ENCODE measurements at places on chromosomes 11 and 22. TPM values are rescaled to one million over a fixed set of nuclear protein-coding genes. Genes with fewer than 3 reads are reported as not detected.

Gene MPPED2
- total RNA-seq = not detected

- ATAC-seq = no peak
Measured at GRCh38 chr11:73331138-73331916, 23.3 kb downstream of the ARHGEF17 start.

- no peak for ATAC-seq
Measured at GRCh38 chr11:132638423-132638822, 893.9 kb downstream of the OPCML start.

GRCh38 chr22:26589845-26590736 lies at the start of gene TPST2:
TSS of gene TPST2 (minus strand) at chr22:26590132. CDS start at chr22:26541630, 48,502 bp downstream.
- peak; percentile 92 for ATAC-seq

GRCh38 chr11:80473562-80473961 lies 1032.7 kb upstream of the TENM4 start:
- ATAC-seq = no peak

- peak; percentile 63 for ATAC-seq
Measured at GRCh38 chr11:4539603-4540219, 5.3 kb upstream of the OR52M1 start.

GRCh38 chr11:118004543-118005223 lies 18.5 kb downstream of the IL10RA start:
- no peak for ATAC-seq

- ATAC-seq = no peak
Measured at GRCh38 chr11:75481922-75482606, 43.7 kb downstream of the GDPD5 start.

DNA sequence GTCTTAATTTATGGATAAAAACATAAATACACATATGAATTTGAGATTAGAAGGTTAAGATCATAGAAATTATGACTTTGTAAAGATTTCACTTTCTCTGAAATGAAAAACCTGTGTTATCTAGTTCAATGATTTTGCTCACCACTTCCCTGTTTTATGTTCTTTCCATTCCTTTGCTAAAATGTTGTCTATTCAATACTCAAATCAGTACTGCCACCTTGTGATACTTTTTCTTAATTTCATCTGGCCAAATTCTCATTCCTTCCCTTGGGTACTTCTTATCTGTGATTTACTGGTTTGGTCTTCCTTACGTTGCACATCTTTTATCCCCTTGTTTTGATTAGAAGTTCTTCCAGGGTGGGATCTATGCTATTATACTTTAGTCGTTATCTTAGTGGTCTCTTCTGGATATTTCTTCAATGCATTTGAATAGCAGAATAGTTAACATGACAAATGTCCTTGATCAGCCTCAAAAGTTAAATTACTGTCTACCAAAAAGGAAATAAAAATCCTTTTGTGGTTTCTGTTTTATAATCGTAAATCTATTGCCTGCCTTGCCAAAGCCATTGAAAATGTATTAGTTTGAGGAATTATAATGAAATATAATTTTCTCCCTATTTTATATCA lies 197.0 kb downstream of the PGR start:
- ATAC-seq = no peak

DNA sequence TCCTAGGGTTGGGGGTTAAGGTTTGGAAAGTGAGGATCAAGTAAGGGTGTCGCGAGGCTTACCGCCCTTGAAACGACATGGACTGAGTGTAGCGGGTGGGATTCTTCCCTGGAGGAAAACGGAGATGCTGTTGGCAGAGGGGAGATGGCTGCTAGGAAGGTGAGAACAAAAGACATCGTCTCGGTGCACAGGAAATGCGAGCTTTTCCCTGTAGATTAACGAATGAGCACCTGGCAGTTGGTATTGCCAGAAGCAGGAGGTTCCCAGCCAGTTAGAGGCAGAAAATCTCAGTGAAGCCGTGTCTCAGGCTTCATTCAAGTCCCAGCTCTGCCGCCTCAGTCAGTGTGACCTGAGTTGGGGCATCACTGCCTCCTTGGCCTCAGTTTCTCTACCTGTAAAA lies 1.4 kb upstream of the LHFPL7 start:
- no peak for ATAC-seq

DNA sequence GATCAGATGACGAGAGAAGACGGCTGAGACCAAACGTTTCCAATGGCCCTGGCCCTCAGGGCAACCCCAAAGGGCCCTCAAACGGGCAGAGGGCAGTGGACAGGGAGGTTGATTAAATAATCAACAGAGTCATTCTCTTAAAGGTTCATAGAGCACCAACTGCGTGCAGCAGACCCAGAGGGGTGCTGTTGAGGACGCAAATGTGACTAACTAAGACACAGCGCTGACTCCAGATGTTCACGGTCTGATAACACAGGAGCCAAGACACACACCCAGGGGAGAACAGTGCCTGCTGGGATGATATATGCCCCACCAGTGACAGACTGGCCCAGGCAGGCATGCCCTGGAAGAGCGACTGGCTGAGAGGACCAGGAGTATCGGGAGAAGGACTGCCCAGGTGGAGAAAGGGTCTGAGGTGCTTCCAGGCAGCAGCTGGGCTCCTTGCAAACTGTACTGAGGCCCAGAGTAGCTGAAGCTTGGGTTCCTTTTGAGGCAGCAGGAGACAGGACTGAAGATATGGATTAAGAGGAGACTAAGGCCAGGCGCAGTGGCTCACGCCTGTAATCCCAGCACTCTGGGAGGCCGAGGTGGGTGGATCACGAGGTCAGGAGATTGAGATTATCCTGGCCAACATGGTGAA lies 7.7 kb downstream of the VWCE start:
- no peak for ATAC-seq

GRCh38 chr11:34263441-34264091 lies 94.2 kb downstream of the ABTB2 start:
- no peak for ATAC-seq

Gene ATM
- total RNA-seq = 43.6 TPM

GRCh38 chr11:34915136-34916014 lies 804 bp downstream of the APIP start:
- ATAC-seq = no peak

DNA sequence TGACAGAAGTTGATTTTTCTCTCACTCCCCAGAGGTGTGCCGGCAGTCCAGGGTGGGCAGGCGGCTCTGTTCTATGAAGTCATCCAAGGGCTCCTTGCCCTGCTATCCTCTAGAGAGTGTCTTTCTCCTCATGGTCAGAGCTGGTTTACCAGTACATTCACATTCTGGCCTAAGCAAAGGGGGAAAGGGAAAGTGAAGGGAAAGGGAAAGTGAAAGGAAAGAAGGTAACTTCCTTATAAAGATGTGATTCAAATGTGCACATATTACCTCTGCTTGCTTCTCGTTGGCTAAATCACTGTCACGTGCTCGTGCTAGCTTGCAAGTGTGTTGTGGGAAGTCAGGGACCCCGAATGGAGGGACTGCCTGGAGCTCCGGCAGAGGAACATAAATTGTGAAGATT lies 2.9 kb upstream of the HTATIP2 start:
- peak; percentile 46 for ATAC-seq

Gene NPAS4
- total RNA-seq = 0.21 TPM

Gene EIF3D
- 329 TPM for total RNA-seq

Gene FXYD6
- total RNA-seq = not detected

- no peak for ATAC-seq
Measured at GRCh38 chr22:23827351-23827995, 11.3 kb downstream of the DERL3 start.

GRCh38 chr22:43505896-43506295 lies 94.1 kb downstream of the MPPED1 start:
- no peak for ATAC-seq

Gene MISFA
- 4.9 TPM for total RNA-seq

GRCh38 chr22:46767249-46767985 lies 5.0 kb downstream of the TBC1D22A start:
- ATAC-seq = no peak

DNA sequence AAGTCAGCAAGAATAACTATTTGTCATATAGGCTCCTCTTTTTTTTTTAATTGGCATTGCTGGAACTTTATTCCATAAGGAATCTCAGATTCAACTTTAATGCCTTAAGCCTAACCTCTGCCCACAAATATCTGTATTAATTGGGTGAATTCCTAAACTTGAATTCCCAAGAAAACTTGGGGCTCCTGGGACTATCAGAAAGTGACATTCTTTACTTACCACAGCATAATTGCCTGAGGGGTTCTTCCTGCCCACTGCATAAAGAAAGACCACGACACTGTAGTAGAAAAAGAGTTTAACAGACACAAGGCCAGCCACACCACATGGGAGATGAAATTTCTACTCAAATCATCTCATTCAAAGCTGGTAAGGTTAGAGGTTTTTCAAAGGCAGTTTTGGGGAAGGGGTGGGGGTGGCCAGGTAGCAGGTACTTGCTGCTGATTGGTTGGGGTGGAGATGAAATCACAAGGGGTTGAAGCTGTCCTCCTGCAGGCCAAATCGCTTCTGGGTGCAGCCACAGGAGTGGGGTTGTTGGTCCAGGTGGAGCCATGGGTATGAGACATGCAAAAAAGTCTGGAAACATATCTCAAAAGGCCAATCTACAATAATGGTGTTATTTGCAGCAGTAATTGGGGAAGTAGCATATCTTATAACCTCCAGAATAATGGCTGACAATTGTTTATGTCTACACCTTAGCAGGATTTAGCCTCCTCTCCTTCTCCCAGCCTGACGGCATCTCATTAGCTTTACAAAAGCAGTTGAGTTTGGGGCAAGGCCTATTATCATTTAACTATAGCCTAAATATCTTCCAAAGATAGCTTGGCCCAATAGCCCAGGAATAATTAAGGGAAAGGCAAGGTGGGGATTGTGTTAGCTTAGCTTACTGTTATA lies 4.8 kb upstream of the NLRP10 start:
- no peak for ATAC-seq

Gene BEST1
- total RNA-seq = 0.24 TPM

Gene B3GAT1
- total RNA-seq = 0.17 TPM

DNA sequence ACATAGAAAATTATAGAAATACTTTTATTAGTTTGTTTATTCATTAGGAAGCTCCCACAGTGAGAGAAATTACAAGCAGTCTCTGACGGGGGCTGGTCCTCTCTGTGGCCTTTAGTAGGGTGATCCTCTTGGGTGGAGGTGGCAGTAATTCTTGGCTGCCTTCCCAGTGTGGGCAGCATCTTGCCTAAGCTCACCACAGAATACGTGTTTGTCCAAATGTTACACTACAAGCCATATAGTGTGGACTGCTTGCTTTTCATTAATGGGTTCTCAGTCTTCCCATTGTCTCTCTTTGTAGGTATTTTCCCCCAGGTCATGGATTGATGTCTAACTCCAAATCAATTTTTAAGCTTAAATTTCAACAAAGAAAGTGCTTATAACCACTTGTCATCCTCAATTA lies 43.3 kb downstream of the ENDOD1 start:
- ATAC-seq = no peak

- no peak for ATAC-seq
Measured at GRCh38 chr11:133639408-133639807, 107.1 kb upstream of the OPCML start.

DNA sequence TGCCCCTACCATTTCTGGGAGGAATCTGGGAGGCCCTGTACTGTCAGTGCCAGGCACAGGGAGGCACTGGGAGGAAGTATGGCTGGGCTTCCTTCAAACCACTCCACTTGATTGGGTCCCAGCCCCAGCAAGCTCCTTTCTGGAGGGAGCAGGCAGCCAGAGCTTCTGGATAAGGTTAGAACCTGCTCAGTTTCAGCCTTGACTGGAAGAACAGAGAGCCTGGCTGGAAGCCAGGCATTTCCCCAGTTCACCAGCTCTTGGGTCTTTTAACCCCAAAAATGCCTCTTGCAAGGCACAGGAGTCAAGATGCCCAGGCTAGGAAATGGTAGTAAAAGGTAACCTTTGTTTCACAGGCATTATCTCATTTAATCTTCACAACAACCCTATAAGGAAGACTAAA lies 9.0 kb upstream of the KCTD14 start:
- no peak for ATAC-seq

DNA sequence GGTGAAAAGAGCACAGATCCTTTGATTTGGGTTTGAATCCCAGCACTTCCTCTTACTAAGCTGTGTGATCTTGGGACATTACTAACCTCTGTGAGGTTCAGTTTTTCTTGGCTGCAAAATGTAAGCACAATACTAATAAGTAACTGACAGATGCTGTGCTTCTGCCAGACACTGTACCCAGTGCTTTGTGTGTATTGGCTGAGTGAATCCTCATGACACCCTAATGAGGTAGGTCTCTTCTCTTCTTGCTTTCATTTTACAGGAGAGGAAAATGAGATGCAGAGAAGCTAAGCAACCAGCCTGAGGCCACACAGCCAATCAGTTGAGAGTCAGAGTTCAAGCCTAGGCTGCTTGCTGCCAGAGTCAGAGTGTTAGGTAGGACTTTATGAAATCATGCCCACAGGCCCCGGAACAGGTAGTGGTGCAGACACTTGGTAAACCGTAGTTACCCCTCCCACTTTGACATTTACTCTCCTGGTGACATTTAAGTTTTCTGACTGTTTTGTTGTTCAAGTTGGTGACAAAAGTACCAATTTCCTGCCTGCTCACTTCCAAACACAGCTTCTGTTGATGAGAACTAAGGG lies 21.2 kb downstream of the PTPRJ start:
- ATAC-seq = peak; percentile 83

- no peak for ATAC-seq
Measured at GRCh38 chr11:72730737-72731136, 21.5 kb downstream of the ARAP1 start.
